ENCODE measurements at places on chromosomes 6 and 20.
A peak's percentile ranks its signal among the peaks of the same experiment; 100 is the strongest.

GRCh38 chr20:45497971-45498494, 17.4 kb downstream of the SPINT3 start:
- no peak for DNase-seq

- no peak for DNase-seq
These were observed 41.2 kb downstream of the SLX4IP start for GRCh38 chr20:10476319-10476724.

DNA sequence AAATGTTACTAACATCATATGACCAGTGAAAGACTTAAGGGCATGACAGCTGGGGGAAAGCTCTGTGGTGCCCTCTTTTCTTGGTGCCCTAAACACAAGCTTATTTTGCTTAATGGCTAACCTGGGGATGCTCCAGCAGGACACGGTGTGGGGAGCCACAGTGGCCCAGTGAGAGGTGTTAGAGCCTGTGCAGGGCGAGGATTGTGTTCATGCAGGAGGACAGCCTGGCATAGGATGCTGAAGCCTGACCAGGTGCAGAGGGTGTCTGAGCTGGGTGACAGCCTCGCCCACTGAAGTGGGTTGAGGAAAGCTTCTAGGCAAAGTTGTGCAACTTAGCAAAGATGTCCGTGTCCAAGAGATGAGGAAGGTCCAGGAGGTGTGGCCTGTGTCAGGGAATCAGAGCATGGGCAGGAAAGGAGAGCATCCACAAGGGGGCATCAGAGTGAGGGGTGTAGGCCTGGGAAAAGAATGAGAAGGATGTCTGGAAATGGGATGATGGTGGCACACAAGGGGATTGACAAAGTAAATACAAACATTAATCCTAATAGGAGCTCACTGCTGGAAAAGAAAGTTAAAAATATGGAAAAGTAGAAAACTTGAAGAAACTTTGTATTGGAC, 33.9 kb downstream of the SLC17A4 start:
- peak; percentile 17 for DNase-seq

DNA sequence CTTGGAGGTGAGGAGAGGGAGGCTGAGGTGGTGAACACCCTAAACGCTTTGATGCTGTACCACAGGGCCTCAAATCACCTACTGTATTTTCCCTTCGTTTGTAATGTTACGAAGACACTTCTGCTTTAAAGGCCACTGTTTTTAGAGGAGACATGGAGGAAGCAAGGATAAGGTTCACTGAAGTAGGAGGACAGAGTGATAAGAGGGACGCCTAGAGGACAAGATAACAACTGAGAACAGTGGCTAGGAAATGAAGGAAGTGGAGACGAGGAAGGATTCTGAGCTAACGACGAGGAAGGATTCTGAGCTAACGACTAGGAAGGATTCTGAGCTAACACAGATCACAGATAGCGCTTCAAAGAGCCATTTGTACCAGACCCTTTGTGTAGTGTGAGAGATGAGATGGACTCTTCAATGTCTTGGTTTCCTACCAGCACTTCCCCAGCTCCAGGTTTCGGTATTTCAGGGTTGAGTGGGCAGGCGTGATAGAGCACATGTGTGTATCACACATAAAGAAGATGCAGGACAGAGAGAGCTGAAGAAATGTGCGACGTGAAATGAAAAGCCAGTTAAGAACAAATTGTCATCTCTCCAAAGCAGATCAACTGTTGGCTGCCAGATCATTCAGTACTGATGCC, 7.5 kb downstream of the SF3B5 start:
- no peak for DNase-seq

All from activated CD4-positive, alpha-beta T cell treated with anti-CD3 and anti-CD28 coated beads for 4 hours (primary cell).